ENCODE measurements at places on chromosomes 2 and 18.
A peak's percentile ranks its signal among the peaks of the same experiment; 100 is the strongest.

DNA sequence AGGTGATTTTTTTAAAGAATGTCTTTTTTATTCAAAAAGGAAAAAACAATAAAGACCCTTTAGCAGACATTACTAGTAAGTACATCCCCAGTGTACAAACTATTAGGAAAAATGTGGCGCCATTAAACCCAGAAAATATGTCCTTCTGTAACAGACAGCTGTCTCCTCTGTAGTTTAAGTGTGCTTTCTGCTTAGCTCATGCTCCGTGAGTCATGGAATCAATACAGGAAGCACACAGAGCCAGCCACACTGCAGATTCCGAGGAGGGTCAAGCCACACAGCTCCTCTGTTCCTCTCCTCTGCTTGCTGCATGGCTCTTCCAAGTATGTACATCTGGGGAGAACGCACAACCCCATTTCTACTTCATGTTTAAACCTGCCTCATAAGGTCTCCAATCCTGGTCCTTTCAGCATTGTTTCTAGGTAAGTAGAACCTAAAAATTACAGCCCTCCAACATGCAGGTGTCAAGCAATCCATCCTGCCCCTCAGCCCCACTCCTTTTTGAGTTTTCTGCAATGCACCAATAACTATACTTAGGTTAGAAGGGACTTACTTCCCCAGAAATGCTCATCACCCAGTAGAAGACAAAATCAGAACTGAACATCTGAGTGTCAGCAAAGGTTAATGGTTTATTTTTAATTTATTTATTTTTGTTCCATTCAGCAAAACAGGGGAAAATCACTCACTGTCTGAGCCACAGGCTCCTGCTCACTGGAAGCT lies 37.5 kb downstream of the ACVR1 start:
- peak; percentile 72 for DNase-seq

DNA sequence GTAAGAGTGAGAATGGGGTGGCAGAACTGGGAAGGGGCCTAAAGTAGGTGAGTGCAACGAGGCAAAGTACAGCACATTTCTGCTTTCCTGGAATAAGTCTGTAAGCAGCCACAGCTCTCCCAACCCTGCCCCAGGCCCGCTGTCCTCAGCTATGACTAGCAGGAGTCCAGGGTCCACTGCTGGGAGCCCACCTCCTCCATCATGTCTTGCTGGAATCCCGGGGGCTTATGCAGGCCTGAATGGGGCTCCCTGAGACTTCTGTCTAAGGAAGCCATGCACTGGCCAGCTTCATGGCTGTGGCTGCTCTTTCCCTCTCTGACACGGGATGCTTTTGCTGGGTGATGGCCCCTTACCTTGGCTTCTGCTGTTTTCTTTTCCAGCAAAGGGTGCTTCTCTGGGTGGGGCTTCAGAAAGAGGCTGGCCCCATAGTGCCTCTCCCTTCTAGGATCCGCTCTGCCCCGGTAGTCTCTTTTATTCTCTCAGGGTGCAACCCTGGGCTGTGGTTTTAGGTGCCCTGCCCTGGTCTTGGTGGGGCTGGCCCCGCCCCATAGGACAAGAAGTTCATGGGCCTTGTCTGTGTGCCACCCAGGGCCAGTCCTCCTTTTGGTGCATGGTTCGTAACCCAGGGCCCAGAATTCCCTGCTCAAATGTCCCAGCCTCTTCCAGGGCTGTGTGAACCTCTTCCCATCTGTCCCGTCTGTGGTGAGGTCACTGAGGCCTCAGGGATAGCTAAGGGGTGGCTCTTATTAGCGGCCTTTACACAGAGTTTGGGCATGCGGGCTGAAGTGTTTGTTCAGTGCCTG lies 33.8 kb upstream of the POLE4 start:
- DNase-seq: no peak

- DNase-seq: peak; percentile 58
These were observed 83.3 kb upstream of the POMC start for GRCh38 chr2:25251422-25252273.

DNA sequence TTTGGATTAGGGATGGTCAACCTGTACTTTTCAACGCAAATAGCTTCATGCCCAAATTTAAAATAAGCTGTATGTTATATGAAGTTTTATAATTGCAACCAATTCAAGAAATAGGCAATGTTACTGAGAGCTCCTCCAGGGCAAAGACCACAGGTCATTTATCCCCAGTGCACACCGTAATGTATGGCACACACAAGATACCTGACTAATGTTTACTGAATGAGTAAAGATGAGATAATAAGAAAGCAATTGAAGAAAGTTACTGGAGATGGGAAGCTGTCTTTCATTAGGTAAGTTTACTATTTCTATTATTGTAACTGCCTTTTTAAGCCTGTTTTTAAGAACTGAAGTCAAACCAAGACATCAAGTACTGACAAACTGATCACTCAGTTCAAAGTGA lies 184.5 kb upstream of the VRK2 start:
- no peak for DNase-seq

DNA sequence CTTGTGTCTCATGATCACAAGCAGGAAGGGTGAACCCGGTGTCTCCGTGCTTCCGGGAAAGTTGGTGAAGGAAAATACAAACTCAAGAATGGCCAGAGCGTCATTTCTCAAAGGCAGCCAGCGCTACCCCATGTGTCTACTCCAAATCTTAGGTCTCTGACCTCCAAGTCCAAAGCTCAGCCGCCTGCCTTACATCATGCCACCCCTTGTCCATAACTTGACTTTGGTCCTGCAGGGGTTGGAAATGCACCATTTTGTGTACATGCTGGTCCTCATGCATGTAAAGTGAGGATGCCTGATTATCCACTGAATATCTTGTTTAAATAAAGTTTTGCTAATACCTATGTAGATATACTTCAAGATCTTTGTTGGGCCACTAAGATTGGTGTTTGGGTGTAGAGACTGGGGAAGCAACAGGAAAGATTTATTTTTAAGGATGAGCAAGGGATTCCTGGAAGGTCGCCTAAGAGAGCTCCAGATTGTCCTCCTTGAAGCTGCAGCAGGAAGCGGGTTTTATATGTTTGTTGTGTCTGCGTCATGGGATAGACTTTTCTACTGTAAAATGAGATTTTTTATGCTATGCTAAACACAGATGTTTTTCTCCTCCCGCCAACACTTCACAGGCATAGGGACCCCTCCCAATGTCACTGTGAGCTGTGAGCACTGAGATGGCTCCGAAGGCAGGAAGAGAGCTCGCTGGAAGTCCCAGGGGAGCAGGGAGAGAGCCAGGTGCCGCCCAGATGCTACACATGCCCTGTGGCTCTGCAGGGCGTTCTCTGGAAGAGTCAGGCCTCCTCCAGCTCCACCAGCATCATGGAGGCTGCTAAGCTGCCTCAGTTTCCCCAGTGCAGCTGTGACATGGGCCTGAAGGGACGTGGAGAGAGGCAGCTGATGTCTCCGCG lies 176.2 kb upstream of the HDAC4 start:
- DNase-seq: no peak

- no peak for DNase-seq
These were observed 61.5 kb upstream of the RPE start for GRCh38 chr2:209940936-209941335.

GRCh38 chr2:41970988-41971660 lies 76.7 kb upstream of the PKDCC start:
- DNase-seq: no peak

GRCh38 chr2:136362676-136363390 lies 244.9 kb upstream of the CXCR4 start:
- no peak for DNase-seq

DNA sequence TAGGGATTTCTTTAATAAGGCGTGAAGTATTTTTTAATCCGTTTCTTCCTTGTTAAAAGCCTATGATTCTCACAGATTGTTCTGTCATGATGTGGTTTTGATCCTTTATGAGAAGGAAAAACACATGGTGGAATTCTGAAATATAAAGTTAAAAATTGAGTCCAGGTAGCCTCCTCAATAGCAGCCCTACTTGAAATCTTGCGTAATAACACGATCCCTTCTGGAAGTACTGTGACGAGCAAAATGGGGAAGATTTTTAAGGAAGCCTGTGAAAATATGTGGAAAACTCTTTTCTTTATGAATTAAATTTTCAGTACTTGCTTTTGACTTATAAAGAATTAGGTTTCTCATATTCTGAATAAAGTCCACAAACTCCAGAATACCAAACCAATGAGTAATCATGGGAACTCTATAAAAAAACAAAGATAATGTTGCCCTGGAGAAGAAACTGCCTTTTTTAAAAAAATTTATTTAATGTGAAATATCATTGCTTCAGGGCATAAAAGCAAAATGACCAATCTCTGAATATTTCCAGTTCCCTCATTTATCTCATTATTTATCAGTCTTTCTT lies 476.4 kb upstream of the ZEB2 start:
- no peak for DNase-seq

DNA sequence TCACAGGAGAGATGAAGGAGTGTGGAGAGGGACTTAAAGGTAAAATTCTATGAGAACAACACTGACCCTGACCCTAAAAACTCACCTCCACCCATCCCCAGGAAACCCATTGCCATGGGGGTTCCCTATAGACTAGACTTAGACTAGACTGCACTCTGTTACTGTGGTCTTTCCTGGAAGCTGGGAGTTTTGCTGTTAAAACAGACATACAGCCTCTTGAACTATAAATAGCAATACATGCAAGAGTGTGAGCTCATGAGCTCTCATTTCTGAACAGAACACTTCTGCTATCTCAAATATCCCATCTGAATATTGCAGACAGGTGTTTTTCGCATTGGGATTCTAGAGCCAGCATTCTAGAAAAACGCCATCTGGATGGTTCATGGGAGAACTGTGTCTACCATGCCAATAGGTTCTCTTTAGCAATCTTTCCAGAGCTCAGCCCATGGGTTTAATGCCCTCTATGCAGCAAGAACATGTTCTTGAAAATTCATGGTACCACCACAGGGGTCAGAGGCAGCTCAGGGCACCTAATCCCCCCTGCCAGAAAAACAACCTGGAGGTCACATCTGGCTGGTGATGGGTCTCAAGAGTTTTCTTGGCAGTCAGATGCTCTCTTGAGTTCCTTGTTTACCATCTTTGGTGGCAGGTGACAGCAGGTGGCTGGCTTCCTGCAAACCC lies 51.9 kb downstream of the SLC14A2 start:
- DNase-seq: no peak

DNA sequence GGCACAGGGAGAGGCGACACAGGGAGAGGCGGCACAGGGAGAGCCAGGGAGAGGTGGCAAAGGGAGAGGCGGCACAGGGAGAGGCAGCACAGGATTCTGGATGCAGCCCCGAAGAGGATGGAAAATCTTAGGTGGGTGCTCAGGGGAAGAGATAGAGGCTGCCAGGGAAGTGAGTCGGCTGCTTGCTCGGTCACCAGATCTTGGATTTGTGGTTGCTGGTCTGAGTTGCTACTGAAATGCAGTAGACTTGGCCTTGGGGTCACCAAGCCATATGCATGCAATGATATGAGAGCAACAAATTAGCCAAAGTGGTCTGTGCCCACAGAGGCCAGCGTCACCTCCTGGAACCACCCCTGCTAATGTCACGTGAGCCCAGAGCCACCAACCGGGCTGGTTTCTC lies 117.2 kb upstream of the SALL3 start:
- DNase-seq: no peak

GRCh38 chr2:135257383-135258090 lies 205.4 kb downstream of the RAB3GAP1 start:
- DNase-seq: no peak

GRCh38 chr2:229453230-229453629 lies 182.1 kb upstream of the PID1 start:
- no peak for DNase-seq

DNA sequence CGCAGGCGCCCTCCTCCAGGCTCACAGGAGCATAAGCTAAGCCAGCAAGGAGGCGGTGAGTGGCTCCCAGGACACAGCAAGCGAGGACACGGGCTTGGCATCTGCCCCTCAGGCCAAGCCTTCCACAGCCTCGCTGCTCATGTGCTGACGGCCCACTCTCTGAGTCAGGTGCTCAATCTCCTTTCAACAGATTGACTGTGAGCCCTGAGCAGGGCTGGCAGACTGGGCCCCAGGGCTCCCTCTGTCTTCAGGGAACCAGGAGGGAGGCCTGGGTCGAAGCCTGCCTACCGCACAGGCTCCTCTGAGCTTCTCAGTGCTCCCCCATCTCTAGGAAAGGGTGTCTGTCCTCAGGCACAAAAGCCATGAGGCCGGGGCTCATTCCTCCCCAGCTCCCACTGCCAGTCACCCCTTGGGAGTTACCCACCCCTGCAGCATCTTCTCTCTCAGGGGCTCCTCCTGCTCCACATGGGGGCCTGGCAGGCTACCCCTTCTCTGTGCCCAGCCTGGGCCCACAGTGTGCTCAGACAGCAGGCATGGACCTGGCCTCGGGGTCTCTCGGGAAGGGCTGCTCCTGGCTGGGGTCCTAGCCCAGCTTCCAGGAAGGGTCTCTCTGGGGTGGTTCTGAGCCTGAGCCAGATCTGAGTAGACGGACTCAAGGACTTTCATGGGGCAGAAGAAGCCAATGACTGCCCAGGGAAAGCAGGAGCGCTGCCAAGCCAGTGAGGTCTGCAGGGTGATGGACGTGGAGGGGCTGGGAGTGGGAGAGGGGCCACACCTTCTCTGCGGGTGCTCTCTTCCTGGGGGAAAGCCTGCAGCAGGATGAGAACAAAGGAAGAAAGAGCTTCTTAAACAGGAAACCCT lies 138.0 kb upstream of the GPC1 start:
- DNase-seq: no peak

DNA sequence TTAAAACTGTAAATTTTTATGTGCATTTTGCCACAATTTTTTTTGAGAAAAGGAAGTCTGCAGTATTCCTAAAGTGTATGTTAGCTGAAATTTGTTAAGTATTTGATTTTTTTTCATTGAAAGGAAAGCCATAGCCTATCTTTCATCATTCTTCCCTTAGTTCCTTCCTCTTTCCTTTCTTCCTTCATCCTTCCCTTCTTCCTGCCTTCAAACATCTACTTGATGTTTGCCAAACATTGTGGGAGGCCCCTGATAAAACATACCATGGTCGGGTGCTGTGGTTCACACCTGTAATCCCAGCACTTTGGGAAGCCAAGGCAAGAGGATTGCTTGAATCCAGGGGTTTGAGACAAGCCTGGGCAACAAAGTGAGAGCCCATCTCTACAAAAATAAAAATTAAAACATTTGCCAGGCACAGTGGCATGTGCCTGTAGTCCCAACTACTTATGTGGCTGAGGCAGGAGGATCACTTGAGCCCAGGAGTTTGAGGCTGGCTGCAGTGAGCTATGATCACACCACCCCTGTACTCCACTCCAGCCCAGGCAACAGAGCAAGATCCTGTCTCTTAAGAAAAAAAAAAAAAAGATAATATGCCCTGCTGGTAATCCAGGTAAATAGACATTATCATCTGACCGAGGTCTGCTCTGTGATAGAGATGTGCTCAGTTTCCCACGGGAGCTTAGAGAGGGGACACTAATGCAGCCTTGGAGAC lies 278.4 kb upstream of the STON1 start:
- no peak for DNase-seq

DNA sequence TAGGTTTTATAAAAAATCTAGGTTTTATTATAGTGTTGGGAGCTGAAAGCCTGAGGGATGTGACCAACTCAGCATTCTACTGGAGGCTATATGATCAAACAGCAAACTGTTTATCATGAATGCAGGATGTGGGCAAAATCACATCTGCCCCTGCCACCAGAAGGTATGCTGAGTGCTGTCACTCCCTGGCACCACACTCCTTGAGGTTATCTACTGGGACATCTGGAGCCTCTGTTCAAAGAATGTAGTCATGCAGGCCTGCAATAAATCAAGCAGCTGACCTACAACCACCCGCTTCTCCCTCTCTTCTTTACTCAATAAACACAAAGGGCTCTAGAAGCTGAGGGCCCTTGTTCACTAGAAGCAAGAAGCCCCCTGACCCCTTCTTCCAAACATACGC lies 328.4 kb upstream of the DDX18 start:
- no peak for DNase-seq

Data from Ammon's horn (tissue), 1 donor.